Activated CD4-positive, alpha-beta T cell treated with anti-CD3 and anti-CD28 coated beads, Interleukin-2, Interleukin-4, amounts not matched to agents 100 ng/mL and 50 ng/mL, durations not matched to agents 16 hours and 8 hours (primary cell): ENCODE measurements at places on chromosomes 7 and 10.
A peak's percentile ranks its signal among the peaks of the same experiment; 100 is the strongest.

- DNase-seq, result no peak
These were observed 111.1 kb downstream of the TNS3 start for GRCh38 chr7:47470567-47471357.

DNA sequence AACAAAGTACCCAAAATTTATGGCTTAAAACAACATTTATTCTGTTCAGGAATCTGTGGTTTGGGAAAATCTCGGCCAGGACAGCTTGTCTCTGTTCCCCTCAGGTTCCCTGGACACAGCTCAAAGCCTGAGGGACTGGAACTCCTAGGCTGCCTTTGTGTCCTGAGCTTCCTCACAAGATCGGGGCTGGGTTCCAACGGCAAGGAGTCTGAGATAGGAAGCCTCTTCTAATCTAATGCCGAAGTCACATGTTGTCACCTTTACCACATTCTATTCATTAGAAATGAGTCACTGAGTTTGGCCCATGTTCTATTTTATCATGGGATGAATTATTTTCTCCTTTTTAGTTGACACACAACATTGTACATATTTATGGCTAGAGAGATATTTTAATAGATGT lies 80.5 kb downstream of the ANKRD26 start:
- DNase-seq, result no peak

- DNase-seq, result no peak
These were observed 27.8 kb upstream of the PROSER2 start for GRCh38 chr10:11795101-11795920.

DNA sequence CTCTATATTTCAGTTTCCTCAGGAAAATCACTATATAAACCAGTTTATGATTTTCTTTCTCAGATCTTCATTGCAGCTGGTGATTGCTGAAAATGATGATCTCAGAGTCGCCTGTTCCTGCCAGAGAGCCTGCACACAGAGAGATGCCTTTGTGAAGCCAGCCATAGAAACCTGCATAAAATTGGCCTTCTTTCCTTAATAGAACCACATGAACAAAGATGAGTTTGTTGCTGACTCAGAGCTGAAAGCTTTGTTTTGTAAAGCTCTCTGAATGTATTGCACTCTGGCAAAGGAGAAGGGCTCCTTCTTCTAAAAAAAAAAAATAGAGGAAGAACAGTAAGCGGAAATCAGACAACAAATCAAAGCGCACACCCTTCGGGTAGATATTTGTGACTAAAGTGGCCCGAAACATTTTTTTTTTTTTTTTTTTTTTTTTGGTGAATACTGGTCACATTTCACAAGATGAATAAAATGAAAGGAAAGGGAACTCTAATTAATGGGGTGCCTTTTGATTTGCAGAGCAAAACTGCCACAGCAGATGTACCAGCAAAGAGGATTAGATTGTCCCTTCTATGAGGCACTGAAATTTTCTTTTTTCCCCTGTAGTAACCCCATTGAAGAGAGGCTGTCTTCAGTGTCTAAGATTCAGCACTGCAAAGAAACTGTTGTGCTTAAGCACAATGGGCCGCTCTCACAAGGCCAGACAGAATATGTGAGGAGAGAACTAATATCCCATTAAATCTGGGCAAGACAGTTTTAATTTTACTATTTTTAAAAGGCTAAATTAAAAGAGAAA lies 75.1 kb upstream of the PTPRZ1 start:
- DNase-seq, result no peak

- DNase-seq, result no peak
These were observed 110.3 kb downstream of the RNF133 start for GRCh38 chr7:122588621-122589020.

GRCh38 chr10:58475322-58476277 lies 37.1 kb upstream of the BICC1 start:
- DNase-seq, result no peak

DNA sequence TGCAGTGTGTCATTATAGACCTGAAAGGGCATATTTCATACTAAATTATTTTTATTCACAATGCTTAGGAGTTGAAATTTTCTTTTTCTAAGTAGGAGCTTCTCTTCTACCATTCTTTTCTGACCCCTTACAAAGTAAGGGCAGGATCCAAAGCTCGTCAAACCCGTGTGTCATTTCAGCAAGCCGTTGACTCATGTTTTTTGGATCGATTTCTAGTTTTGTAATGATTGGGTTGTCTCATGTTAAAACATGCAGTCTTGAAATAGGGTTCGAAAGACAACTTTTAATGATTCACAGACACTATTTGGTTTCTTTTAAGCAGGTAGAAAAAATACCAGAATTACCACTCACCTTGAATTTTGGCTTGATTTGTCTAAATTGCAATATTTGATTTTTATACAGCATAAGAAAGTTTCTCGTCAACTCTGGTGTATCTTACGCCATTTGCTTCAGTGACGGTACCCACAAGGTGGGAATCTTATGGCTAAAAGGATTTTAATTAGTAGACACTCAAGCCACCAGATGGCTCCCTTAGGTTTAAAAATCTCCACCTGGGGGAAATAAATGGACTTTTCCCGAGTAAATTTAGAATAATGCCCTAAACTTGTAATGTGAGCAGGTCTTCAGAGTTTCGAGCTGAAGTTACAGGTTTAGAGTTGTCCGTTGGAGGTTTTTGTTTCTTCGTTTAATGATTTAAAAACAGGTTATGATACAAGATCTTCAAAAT lies 283.4 kb downstream of the CCDC3 start:
- DNase-seq, result peak; percentile 40

DNA sequence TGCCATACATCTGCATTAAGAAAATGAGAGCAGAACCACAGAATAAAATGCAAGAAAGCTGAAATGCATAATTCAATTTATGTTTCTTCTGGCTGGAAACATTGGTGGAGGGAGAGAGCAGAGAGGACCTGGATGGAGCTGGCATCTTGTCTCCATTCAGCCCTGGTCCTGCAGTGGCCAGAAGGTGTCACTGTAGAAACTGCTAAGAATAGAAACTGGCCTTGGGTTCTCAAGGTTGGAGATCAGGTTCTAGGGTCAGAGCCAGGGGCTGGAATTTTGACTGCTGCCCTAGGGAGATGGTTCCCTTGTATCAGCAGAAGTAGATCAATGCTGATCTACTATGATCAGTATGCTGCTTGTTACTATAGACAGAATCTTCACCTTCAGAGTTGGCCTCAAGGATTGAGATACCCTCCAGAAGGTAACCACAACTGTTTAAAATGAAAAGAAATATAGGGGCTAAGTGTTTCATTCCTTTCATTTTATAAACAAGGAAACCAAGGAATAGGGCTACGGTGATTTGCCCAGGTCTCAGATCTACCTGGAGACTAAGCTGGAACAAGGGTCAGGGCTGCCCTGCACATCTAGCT lies 13.1 kb downstream of the TAS2R41 start:
- DNase-seq, result no peak

DNA sequence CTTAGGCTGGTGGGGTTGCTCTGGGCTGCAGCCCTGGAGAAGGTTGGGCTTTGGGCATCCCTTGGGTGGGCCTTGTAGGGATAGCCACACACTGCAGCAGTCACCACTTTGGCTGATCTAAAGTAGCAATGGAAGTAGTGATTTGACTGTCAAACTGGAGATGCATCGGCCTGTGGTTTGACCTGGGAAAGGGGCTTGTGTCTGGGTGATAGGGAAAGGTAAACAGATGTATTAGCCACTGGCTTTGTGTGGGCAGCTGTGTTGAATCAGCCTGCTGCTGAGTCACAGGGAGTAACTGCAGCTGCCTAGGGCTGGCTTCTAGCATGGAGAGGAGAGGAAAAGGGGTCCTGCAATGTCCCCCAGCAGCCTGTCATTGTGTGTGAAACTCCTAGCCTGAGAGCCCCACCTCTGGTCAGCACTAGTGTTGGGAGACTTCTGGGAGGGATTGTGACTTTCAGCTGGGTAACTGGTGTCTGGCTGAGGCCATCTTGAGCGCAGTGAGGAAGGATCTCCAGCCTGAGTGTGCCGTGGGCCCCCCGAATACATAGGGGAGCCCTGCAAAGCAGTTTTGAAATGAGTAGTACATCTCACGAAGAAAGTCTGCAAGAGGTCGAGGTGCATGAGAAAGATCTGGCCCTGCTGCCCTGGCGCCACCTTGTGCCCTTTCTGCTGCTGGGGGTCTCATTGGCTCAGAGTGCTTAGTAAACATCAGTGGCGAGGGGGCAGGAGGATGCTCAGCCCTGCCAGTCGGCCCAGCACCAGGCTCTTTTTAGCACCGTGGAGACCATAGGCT lies 117.3 kb downstream of the FANK1 start:
- DNase-seq, result peak; percentile 49

GRCh38 chr10:91313-91712 lies 42.2 kb upstream of the TUBB8 start:
- DNase-seq, result no peak

DNA sequence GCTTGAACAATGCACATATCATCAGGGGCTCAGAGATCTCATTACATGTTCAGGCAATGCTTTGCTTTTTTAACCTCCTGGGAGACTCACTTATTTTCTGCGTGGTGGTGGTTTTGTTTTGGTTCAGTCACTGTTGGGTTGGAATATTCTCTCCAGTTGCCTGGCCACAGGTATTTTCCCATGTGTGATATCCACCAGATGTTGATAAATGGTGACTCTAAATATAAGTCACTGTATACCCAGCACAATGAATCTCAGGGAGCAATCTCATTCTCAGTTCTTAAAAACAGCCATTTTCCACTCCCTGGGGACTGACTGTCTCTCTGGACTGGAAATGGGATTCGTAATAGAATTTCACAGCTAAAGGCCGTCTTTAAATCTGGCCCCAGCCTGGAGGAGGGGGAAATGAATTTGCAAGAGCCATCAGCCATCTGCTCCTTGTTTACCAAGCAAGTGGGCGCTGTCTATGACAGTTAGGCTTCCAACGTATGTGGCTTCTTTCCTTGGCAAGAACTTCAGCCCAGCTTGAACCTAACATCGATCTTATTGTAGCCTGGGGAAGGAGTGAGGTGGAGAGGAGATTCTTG lies 1106.2 kb downstream of the NRG3 start:
- DNase-seq, result no peak

DNA sequence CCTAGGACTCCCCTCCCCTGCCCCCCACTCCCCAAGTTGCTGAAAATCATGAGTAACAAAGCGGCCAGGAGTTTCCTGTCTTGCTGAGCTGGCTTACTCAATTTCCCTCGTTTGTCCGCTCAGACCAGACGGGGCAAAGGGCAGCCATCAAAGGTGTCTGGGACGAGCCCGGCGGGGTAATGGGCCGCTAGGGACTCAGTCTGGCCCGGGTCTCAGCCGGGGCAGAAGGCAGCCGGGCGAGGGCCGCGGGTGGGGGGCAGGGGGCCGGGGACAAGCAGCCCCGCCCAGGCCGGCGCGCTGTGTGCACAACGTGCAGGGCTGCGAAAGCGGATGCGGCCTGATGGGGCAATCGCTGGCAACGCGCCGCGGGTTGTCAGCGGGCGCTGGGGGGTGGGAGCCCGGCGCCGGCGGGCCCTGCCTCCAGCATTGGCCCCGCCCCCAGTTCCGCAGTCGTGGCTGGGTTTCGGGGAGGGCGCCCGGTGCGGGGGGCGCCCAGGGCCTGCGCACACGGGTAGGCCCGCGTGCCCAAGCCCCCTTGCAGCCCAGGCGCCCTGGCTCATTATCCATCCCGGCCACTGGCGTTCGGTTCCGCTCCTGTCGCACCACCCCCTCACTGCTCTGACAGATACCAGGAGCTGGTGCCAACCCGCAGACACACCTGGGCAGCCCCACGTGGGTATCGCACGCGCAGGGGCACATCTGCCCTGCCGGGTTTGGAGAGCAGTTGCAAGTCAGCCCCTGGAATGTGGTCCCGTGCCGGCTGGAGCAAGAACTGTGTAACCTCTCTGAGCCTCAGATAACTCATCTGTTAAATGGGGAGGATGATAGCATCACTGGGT lies 35.1 kb downstream of the DNAJB12 start:
- DNase-seq, result peak; percentile 92

- no peak for DNase-seq
These were observed 94.8 kb downstream of the GSAP start for GRCh38 chr7:77321300-77321699.

- DNase-seq, result no peak
These were observed 61.6 kb upstream of the MKI67 start for GRCh38 chr10:128187788-128188185.

GRCh38 chr7:47103498-47104205 lies 478.3 kb downstream of the TNS3 start:
- DNase-seq, result no peak

- DNase-seq, result no peak
These were observed 185.5 kb downstream of the SEMA3A start for GRCh38 chr7:84009051-84009450.

DNA sequence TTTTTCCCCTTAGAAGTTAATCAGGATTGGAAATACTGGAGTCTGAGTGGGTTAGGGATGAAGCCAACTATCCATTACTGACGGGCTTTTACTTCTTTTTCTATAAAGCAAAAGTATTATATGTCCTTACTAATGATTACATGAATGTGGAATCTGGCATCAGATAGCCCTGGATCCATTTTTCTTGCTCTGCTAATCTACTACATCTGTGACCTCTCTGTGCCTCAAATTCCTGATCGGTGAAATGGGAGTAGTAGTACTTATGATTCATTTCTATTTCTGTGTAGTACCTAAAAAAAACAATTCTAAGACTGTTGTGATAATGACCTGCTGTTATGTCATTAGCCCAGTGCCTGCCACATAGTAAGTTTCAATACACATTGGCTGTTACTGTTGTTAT lies 621.6 kb downstream of the SORCS3 start:
- DNase-seq, result no peak

- DNase-seq, result no peak
These were observed 395.9 kb upstream of the PODXL start for GRCh38 chr7:131952365-131952764.

DNA sequence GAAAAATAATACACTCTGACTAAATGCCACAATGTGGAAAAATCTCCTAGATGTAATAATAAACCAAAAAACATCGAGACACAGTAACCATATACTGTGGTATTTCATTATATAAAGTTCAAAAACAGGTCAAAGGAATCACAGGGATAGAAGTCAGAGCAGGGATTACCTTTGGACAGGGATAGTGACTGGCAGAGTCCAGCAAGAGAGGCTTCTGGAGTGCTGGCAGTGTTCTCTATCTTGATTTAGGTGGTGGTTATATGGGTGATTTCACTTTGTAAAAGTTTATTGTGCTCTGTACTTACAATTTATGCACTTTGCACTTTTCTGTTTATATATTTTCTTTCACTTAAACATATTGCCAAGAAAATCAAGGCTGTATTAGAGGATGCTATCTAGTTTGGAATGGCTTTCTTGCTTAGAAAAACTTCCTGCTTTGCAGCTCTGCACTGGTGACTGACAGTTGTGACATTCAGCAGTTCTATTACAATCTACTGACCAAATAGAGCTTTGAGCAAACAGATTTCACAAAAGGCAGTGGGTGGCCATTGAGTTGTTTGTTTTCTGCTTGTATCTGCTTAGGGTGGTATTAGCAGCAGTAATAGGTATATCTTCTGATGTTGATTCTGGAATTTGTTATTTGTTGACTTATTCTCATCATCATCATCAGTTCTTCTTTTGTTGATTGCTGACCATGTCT lies 263.6 kb upstream of the LRGUK start:
- no peak for DNase-seq

GRCh38 chr7:43590862-43591557 lies 8.1 kb downstream of the STK17A start:
- DNase-seq, result peak; percentile 76

DNA sequence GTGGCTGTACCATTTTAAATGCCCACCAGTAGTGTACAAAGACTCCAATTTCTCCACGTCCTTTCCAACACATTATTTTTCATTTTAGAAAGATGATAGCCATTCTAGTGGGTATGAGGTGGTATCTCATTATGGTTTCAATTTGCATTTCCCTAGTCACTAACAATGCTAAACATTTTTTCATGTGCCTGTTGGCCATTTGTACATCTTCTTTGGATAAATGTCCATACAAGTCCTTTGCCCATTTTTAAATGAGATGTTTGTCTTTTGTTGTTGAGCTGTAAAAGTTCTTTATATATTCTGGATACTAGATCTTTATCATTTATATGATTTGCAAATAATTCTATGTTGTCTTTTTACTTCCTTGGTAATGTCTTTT lies 18.9 kb upstream of the BPGM start:
- no peak for DNase-seq
